Panc1 (cell line): ENCODE measurements at places on chromosomes 4 and X.

DNA sequence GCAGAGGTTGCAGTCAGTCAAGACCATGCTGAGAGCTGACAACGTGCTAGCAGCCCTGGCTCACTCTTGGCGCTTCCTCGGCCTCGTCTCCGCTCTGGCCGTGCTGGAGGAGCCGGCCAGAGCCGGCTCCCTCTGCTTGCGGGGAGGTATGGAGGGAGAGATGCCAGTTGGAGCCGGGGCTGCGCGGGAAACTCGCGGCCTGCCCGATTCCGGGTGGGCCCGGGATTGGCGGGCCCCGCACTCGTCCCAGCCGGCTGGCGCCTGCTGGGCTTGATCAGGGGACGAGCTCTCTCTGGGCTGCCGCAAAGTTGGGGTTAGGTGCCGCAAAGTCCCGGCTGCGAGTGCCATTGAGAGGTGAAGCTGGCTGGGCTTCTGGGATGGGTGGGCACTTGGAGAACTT, 27.8 kb upstream of the SHISA3 start:
- DNase-seq: no peak

DNA sequence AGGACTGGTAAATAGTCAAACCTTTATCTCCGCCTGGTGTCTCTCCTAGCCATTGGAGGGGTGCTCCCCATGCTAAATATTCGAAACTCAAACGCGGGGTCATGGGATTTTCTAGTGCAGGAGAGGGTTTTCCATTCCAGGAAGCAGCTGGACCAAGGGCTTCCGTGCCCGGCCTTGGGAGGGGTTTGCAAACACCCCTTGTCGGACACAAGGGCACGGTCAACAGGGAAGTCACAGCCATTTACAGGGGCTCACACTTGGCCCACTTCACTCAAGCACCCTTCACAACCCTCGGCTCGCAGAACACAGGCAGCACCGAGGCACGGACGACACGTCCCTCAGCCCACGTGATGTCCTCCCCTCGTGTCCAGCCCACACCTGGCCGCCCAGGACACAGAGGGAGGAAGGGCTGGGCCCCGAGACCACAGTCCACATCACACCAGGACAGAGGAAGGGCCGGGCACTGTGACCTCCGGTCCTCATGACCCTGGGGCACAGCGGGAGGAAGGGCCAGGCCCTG, 10.3 kb upstream of the PLCXD1 start:
- DNase-seq: no peak

- no peak for DNase-seq
Observed at GRCh38 chr4:166458756-166459155, 585.7 kb downstream of the TLL1 start.

DNA sequence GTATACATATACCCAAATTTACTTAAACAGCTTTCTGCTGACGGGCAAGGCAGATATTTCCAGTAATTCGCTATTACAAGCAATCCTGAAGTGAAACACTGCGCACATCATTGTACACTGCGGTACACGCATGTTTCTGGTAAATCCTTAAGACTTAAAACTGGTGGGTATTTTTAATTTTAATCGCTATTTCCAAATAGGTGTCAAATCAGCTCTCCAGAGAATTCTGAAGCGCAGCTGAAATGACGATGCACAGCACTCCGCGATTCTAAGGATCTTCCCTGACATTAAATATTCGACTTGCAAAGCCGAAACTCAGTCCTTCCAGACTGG, 361 bp downstream of the TMEM128 start:
- no peak for DNase-seq

DNA sequence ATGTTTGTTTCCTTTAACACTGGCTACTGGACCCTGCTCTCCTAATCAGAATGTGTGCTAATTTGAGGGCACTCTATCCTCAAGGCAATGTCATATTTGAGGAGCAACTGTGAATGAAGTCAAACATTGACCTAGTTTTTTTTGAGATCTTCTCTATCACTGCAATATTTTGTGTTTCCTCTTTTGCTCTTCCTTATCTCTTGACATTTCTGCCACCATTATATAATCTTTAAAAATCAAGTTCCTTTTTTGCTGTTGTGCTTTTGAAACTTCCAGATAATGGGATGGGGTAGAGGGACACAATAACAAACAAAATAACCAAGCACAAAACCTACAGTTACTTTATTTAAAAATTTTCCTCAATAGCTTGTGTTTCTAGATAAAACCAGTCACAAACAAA, 7.4 kb upstream of the WDFY3 start:
- no peak for DNase-seq
